Daoy (cell line): ENCODE measurements at places on chromosomes 11 and 22.
A peak's percentile ranks its signal among the peaks of the same experiment; 100 is the strongest.

DNA sequence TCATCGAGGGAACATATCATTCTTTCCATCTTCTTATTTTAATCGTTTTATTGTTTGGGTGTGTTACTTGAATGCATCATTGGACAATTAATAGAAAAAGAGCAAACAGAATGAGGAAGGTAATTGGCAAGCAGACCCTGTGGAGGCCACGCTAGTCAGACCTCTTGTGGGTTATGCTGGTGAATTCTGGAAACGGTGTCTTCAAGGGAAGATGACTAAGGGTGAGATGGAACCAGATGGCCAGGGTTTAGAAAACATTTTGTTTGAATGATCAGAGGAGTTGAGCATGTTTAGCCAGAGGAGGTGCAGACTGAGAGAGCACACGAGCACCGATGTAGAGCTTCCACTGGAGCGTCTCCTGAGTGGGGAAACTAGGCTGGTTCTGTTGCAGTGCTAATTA is 8.5 kb downstream of the ST14 start:
- no peak for DNase-seq

- peak; percentile 48 for DNase-seq
Measured at GRCh38 chr11:72573072-72573854, 101.0 kb downstream of the PDE2A start.

GRCh38 chr11:7257724-7258123 is 6.0 kb downstream of the SYT9 start:
- DNase-seq, result no peak

- DNase-seq, result peak; percentile 49
Measured at GRCh38 chr11:68043349-68044144, 4.7 kb downstream of the TCIRG1 start.

DNA sequence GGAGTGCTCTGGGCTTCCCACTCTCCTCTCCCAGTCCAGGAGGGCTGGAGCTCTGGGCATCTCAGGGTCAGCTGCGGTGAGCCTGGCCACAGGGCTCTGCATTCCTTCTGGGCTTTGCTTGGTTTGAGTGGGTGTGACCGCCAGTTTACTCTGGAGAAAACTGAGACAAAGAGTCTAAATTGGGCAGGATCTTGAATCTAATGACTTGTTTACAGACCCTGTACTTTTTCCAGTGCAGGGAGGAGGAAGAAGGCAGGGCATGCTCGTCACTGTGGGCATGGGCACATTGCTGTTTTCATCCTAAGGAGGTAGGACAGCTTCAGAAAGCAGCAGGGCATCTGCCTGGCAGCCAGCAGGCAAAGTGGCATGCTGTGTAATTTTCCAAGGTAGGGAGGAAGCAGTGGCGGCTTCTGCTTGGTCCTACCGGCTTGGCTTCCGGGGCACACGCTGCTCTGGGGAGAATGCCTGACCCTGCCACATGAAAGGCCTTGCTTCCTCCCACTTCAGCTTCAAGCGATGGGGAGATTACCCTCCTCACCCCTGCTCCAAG is 22.9 kb downstream of the FLI1 start:
- DNase-seq, result peak; percentile 36

DNA sequence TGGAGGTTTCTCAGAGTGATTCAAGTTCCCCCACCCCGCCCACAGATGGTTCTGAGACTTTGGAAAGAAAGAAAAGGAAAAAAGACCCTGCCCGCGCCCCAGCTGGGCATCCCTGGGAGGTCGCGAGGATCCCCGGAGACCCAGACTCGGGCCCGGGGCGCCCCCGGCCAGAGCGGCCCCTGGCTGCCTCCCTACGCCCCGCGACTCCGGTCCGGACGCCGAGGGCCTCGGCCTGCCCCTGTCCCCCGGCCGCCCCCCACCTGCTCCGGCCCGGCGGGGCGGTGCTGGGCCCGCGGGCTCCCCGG is 2.3 kb upstream of the AIFM3 start:
- DNase-seq, result no peak

DNA sequence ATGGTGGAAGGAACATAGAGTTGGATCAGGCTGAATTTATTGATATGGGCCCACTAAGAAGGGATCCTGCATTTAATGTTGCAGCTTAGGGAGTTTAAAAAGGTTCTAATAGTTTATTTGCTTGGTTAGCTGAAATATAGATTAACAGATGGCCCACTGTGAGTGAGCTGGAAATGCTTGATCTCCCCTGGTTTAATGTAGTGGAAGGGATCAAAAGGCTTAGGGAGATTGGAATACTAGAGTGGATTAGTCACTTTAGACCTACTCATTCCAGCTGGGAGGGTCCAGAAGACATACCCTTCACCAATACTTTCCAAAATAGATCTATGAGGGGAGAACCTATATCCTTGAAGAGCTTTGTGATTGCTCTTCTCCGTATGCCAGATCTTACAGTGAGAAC is 130.1 kb upstream of the ZC3H12C start:
- no peak for DNase-seq

- no peak for DNase-seq
Measured at GRCh38 chr11:88799771-88800500, 265.8 kb downstream of the GRM5 start.

GRCh38 chr22:46433318-46433717 is 97.8 kb downstream of the TRMU start:
- DNase-seq, result no peak
